ENCODE measurements at places on chromosomes 3 and 15.
A peak's percentile ranks its signal among the peaks of the same experiment; 100 is the strongest.

DNA sequence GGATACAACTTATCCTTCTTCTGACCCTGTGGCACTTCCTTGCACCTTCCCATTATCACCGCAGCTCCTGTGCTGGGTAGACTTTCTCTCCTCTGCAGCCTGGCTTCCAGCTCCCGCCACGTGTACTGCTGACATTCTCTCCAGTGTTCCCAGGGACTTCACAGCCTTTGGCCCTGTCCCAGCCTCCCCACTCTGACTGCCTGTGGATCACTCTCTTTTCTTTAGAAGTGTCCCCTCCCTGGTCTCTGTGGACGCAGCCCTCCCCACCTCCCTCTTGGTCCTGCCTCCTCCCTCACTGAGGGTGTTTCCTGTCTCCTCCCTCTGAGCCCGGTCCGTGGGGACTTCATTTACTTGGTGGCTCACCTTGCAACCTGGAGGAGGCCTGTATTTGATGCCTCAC lies 17.4 kb downstream of the PDIA5 start:
- no peak for DNase-seq

GRCh38 chr15:31488437-31489204 lies 162.0 kb downstream of the KLF13 start:
- peak; percentile 54 for DNase-seq

- DNase-seq = no peak
Measured at GRCh38 chr3:29169451-29169850, 111.4 kb upstream of the RBMS3 start.

DNA sequence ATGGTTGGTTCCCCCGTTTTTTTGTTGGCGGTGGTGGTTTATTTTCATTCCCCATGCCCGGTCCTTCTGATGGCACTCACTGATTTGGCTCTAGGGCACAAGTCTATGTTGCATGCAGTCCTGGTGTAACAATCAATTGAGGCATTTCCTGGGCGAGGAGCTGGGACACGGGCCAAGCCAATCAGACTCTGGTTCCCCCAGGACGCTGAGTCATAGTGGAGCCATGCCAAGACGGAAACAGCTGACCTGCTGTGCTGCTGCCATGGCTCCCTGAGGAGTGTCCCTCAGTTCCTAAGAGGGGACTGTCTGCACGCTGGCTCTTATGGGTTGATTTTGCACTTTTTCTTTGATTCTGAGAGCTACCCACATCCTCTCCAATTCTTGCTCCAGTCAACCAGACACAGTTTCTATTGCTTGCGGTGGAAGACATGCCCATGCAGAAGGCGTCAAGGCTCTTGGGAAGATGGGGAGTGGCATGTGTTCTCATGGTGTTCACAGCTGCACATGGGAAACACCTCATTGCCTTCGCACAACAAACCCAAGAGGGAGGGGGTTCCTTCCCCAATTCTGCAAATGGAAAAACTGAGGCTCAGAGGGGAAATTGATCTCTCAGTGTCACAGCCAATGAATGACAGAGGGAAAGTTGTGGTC lies 28.3 kb upstream of the ALDH1L1 start:
- DNase-seq = no peak

GRCh38 chr3:46405301-46406019 lies 1.4 kb downstream of the CCR5AS start:
- no peak for DNase-seq

DNA sequence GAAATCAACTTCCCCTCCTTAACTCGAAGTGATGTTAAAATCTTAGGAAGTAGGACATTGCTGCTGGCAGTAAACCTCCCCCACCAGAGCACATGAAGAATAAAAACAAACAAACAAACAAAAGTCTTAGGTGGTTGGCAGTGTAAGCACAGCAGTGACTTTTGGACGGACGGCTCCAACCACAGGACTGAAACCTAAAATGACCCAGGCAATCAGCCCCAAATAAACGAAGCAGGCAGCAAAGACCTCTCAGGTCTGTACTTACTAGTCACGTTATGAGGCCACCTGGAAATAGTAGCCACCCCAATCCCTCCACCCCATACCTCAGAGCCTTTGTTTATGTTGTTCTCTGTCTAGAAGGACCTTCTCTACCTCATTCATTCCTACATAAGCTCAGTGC lies 33.5 kb upstream of the HES1 start:
- no peak for DNase-seq
